ENCODE measurements at places on chromosomes 7 and 10.

DNA sequence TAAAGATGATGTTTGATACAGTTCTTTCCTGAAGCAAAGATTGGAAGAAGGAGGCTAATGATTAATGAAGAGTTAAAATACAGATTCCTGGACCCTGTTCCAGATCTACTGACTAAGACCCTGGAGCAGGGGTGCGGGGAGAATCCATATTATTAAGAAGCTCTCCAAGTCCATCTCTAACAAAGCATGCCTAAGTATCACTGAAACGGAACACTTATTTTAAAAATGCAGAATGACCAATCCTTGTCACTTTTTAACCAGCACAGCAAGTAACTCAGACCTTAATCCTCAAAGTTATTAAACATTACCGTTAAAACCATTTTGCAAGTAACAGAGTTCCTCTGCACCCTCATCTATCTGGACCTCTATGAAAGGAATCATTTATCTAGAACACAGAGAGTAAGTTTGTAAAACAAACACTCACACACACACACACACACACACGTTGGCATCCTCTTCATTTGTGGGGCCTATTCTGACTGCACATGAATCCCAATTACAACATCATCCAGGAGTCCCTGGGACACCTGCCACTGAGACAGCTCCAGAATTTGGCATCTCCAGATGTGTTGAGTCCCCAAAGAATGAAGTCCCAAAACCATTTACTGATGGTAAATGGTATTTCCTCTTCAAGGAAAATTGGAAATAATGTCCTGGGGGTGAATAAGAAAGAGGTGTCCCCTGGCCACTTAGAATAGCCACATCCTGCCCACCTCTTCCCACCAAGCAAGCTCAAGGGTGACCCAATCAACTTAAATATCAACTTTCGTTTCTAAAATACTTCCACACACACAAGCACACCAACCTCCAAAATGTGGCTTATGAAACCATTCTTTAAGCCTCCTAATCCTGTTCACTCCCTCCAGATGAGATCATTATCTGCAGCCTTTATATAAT, 117.5 kb downstream of the PARD3 start:
- DNase-seq = no peak

- no peak for DNase-seq
Measured at GRCh38 chr10:76922666-76923065, 714.9 kb downstream of the KCNMA1 start.

GRCh38 chr7:12839508-12840153, 152.2 kb downstream of the ARL4A start:
- DNase-seq = peak; percentile 16

GRCh38 chr7:107076781-107077698, 32.5 kb downstream of the PRKAR2B start:
- DNase-seq = no peak

- peak; percentile 38 for DNase-seq
Measured at GRCh38 chr7:38105874-38106483, 72.1 kb upstream of the STARD3NL start.

- no peak for DNase-seq
Measured at GRCh38 chr7:142094861-142095260, 16.7 kb upstream of the MGAM2 start.

All from NCI-H2107 (cell line).